ENCODE measurements at places on chromosomes 3 and 15.
A peak's percentile ranks its signal among the peaks of the same experiment; 100 is the strongest.

GRCh38 chr15:92809880-92810361 lies 90.2 kb upstream of the CHD2 start:
- DNase-seq, result peak; percentile 66

- no peak for DNase-seq
Measured at GRCh38 chr15:31399544-31400171, 73.0 kb downstream of the KLF13 start.

DNA sequence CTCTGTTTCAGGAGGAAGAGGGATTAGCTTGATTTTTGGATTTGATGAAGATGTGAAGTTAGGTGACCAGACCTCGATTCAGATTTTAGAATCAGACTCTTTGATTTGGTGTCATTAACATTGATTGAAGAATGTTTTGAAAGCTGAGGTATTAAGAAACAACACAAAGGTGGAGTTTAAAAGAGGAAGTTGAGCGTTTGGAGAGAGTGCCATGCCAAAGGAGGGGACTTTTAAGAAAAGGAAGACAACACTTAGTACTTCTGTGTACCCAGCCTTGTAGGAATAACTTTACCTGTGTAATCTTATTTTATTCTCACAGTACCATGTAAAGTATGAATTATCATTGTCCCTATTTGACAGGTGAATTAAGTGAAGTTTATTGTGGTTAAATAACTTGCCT lies 34.4 kb downstream of the PPARG start:
- DNase-seq, result no peak

- DNase-seq, result peak; percentile 84
Measured at GRCh38 chr3:50316657-50317242, 5.8 kb downstream of the HYAL2 start.

DNA sequence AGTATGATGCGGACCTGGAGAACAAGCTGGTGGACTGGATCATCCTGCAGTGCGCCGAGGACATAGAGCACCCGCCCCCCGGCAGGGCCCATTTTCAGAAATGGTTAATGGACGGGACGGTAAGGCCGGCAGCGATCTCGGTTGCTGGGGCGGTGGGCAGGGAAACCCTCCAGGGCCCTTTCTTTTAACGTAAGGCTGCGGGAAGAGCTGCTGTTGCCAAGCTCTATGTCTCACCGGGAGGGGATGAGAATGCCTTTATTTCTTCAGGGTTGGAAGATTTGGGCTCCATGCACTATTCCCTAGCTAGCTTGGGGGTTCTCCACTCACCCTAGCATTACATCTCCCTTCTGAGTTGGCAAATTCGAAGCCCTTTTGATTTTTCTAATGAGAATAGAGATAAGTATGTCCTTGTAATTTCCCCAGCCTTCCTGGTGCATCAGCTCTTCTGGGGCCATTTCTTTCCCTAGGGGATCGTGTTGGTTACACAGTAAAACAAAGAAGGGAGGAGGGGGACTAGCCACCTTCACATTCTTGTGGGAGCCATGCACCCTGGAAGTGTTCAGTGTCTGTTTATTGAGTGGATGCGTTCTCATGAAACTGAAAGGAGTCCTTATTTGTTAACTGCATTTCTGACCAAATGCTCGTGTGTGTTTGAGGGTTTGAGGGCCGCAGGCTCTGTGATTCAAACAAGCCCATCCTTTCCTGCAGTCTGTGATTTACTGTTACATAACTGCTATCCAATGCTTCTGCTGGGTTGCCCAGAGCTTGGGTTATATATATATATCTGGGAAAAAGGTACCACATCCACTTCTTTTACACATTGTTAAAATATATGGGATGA lies 982 bp downstream of the TAGLN3 start:
- no peak for DNase-seq

GRCh38 chr15:56973463-56973862 lies 55.0 kb downstream of the TCF12 start:
- no peak for DNase-seq

DNA sequence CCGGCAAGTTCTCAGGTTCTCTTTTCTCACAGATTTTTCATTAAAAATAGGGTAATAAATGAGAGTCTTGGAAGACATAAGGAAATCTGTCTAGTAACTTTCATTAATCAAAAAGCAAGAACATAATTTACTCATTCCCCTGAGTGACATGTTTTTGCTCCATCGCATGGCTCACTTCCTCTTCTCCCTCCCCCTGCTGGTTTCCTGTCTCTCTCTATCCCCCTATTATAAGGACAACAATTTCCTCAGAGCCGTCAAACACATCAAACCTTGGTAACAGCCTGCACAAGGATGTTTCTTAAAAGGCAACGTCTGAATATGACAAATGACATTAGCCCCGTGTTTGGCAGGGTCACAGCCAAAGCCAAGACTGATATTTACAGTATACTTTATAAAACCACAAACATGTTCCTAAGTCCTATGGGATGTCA lies 1149.6 kb downstream of the IGSF11 start:
- DNase-seq, result no peak

- DNase-seq, result peak; percentile 27
Measured at GRCh38 chr3:42747581-42747980, 25.5 kb downstream of the CCDC13 start.

- DNase-seq, result no peak
Measured at GRCh38 chr3:109804697-109805096, 467.4 kb upstream of the DPPA4 start.

DNA sequence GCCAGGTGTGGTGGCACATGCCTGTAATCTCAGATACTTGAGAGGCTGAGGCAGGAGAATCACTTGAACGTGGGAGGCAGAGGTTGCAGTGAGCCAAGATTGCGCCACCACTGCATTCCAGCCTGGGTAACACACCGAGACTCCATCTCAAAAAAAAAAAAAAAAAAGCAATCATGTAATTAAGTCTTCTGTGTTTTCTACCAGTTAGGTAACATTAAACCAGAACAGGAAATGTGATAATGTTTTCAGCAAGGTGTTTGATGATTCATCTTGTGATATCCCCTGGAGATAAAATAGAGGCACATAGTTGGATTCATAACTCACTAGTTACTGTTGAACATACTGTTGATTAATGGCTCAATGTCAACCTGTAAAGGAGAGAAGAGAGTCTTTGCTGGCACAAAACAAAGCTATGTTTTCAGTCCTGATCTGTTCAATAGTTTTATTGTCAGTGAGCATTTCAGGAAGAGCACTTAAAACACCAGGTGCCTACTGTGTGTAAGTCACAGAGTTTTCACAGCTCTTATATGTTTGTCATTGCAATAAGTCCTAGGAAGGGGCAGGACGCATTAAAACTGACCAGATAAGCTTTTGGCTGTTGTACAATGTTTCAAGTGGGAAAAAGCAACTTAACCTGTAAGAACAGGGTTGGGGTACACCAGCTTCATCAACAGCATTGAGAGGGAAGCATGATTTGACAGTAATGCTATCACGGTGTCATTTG lies 19.5 kb downstream of the DNAJB11 start:
- no peak for DNase-seq

Measured in endodermal cell (in vitro differentiated cells).